ENCODE measurements at places on chromosomes 2 and 18.

GRCh38 chr2:145649061-145649460 lies 1129.1 kb upstream of the ZEB2 start:
- DNase-seq: no peak

DNA sequence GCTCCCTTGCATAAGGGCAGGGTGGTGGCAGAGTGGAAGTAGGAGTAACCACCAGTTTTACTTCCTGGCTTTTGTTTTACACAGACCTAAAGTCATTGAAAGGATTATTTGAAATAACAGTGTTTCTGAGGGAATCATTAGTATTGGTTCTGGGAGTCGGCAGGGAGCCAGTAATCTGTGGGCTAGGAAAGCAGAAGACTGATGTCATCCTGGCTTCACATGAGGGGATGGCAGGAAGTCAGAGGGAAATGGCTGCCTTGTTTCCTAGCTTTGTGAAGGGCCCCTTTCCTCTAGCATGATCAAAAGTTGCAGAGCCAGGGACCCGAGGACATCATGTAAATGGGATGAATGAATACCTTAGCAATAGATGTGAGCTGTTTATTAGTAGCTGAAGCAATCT lies 792.6 kb downstream of the CPS1 start:
- DNase-seq: no peak

DNA sequence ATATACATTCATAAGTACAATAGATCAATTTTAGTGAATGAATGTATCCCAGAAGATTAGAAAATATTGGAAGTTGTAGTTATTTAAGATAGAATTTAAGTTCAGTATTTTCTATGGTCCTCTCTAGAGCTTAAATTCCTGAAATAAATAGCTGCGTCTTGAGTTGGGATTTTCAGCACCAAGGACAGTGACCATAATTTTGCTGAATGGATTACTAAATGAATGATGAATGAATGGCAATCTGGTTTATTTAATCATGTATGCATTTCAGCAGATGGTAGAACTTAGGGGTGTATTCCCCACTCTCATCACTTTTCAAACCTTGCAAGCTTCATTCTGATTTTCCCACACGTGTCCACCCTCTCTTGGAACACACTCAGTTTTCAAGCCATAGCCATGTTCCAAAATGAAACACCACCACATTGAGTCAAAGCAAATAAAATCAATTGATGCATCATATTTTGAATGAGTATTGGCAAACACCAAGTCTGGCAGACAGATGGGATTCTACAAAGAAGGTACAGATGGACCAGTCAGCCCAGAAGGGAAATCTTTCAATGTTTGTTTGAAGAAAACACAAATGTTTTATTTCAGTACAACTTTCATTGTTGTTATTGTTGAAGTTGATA lies 362.2 kb upstream of the NXPH2 start:
- DNase-seq: no peak

DNA sequence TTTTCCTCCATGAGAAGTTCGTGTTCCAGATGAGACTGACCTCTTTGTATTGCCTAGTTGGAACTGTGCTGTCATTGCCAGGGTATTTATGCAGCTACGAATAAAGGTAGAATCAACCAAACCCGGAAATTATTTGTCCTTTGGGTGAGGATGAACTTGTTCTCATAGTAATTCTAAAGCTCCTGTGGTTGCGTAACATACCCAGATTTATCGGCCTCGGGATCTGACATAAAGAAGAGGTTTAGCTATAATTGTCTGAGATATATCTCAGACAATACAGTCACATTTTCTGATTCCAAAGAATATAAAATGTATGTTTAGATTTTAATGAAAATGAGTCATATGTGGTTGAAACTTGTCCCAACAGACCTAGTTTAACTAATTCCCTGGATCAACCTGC lies 628.7 kb upstream of the LINC00305 start:
- DNase-seq: no peak

GRCh38 chr2:237306083-237306786 lies 107.7 kb downstream of the COL6A3 start:
- no peak for DNase-seq

GRCh38 chr2:1623906-1624445 lies 120.3 kb downstream of the PXDN start:
- DNase-seq: no peak

DNA sequence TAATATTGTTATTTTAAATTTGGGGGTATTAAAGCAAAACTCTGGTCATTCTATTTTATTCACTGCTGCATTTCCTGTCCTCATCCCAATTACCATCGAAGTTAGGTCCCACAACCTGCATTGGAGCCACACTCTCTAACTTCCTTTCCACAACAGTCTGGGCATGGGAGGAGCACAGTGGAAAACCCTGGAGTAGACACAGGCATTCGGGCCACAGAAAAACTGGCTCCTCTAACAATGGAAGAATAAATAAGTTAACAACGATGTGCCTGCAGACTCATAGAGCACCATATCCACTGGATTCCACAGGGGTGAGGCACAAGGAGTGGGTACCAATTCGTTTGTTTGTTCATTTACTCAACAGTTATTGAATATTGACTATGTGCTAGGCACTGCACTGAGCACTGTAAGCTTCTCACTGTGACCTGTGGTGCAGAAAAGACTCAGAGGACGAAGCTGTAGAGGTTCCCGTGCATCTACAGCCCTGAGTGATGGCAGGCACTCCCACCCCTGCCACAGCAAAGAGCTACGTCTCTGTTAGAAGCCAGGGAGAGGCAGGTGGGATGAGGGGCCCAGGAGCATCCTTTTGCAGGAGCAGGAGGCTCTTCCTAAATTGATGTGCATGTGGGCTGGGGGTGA lies 154.2 kb upstream of the PGAP1 start:
- DNase-seq: no peak

DNA sequence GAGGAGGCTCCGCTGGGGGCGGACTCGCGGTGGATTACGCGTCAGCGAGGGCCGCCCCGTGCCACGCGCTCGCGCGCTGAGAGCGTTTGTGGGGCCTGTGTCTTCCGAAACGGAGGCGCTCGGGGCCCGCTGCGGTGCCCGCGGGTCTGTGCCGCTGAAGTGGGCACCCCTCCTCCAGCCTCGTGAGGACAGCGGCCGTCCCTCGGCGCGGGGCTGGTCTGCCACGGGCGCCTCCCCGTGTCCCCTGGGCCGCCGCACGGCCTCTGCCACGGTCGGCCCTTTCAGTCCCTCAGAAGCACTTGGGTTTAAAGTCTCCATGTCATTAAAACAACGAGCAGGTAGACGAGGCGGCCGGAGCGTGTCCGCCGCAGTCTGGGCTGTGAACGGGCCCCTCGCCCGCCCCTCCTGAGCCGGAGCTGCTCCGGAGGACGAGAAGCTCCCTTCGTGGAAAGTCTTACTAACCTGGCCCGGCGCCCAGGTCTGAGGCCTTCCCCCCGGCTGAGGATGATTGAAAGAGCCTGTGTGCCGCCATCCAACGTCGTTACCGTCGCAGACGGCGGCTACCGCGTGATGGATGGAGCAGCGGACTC lies 97.6 kb downstream of the NFATC1 start:
- DNase-seq: no peak

GRCh38 chr18:6370410-6370809 lies 44.3 kb downstream of the L3MBTL4 start:
- DNase-seq: no peak

GRCh38 chr2:213476641-213477040 lies 192.4 kb downstream of the SPAG16 start:
- no peak for DNase-seq

GRCh38 chr2:214203744-214204289 lies 207.0 kb upstream of the VWC2L start:
- no peak for DNase-seq

- no peak for DNase-seq
Observed at GRCh38 chr18:51614033-51614432, 416.6 kb upstream of the MEX3C start.

GRCh38 chr2:216352653-216353270 lies 19.5 kb downstream of the MARCHF4 start:
- DNase-seq: no peak

- no peak for DNase-seq
Observed at GRCh38 chr18:8869696-8870095, 164.3 kb downstream of the MTCL1 start.

DNA sequence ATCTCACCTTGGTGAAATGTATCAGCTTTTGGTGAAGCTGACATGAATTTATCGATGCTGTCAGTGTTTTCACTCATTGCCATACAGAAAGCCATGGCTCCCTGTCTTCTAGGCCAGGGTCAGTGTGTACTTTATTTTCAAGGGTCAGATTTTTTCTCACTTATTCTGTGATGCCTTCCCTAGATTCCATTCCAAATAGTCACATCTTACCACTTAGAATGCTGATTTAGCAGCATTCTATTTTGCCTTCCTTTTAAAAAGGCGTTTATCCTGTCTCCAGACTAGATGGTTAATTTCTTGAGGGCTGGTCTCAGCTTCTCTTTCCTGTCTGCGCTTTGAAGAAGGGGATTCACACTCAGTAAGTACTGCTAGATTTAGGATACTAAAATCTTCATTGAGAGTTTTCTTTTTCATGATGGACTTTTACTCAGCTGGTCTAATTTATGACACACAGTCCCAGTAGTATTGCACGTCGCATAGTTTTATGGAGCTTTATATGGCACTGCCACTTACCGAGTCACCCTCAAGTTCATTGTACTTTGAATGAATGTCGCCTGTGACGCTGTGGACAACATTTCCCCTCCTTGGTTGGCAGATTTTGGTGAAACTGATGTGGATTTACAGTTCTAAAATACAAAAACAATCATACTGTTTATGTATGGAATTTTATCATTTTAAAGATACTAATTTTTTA lies 194.0 kb downstream of the ZNF407 start:
- DNase-seq: no peak

DNA sequence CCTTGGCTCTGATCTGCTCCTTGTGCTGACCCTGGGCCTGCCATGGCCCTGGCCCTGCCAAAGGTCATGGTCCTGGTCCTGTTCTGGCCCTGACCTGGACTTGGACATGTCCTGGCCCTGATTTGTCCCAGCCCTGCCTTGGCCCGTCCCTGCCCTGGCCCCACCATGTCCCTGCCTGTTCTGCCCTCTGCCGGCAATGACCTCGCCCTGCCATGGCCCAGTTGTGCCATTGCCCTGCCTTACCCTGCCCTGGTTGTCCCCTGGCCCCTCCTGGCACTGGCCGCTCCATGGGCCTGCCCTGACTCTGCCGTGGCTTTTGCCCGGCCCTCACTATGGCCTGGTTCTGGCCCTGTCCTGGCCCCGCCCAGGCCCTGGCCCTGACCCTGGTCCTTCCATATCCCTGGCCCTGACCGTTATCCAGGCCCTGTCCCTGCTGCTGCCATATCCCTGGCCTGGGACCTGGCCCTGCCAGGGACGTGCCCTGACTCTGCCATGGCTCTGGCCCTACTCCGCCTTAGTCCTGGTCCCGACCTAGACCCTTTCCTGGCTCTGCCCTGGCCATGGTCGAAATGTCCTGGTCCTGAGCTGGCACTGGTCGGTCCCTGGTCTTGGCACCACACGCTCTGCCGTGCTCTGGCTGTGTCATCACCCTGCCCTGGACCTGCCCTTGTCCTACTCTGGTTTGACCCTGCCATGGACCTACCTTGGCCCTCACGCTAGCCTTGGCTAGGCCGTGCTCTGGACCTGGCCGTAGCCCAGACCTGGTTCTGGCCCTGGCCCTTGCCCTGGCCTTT lies 6.8 kb upstream of the ANKRD62 start:
- DNase-seq: no peak

- DNase-seq: no peak
Observed at GRCh38 chr18:59090966-59091603, 48.6 kb upstream of the SEC11C start.

GRCh38 chr2:155975734-155976133 lies 356.8 kb downstream of the NR4A2 start:
- DNase-seq: no peak

- DNase-seq: no peak
Observed at GRCh38 chr18:61334491-61334850, 1.2 kb downstream of the CDH20 start.

DNA sequence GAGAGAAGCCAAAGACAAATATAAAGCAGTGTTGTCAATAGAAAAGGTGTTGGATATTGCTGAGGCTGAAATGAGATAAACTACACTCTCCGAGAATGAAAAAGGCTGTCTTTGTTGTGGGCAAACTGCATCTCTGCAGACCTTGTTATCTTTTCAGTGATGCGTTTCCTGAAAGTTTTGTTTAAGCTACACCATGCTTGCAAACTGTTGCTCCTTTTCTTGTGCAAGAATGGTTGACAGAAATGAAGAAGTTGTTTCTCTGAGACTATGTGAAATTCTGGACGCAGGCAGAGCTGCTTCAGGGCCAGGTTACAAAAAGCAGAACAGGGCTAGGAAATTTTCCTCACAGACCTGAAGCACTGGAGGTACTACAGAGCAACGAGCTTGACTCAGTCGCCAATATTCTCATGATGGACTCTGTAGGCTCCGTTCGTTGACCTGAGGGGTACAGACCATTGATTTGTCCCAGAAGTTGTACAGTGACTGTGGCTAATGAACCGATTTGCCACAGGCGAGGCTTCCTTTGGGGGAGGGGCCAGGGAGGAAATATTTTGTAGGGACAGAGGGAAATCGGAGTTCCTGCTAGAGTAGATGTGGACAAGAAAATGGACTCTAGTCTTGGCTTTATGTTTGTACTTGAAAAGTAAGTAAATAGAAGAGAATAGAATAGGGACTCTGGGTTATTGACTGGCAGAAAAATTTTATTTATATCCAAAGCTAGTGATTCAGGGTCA lies 3.5 kb upstream of the ATL2 start:
- no peak for DNase-seq

DNA sequence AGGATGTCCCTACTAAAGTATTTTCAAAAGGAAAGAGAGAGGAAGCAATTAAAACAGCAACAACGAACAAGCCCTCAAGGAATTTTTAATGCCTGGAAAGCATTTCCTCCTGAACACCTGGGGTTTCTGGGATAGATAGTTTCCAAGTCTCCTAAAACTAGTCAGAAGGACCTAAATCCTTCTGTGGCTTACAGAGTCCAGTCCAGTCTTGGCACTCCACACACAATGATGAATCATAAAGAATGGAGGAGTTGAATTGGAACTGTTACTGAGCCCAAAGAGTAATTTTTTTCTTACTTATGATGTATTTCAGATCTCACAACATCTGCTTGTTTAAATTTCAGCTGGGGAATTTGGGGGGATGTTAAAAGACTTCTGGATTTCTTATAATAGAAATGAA lies 144.6 kb upstream of the SETBP1 start:
- no peak for DNase-seq

- no peak for DNase-seq
Observed at GRCh38 chr2:54065411-54065810, 50.0 kb upstream of the ACYP2 start.

DNA sequence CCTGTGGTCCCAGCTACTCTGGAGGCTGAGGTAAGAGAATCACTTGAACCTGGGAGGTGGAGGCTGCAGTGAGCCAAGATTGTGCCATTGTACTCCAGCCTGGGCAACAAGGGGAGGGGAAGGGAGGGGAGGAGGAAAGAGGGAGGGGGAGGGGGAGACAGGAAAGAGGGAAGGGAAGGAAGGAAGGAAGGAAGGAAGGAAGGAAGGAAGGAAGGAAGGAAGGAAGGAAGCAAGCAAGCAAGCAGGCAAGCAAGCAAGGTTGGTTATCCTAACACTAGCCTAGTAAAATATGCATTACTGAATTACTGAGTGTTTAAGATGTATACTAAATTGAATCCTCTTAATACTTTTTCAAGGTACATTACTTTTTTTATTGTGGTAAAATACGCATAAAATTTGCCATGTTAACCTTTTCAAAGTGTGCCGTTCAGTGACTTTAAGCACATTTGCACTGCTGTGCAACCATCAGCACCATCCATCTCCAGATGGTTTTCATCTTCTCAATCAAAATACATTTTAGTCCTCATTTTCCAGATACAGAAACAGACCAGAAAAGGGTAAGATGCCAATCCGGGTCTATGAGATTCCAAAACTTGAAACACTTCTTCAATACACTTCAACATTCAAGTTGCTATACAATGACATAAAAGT lies 28.9 kb downstream of the NCKAP1 start:
- DNase-seq: no peak

All from GM18507 (cell line).